ENCODE measurements at places on chromosomes 11 and 22. TPM values are rescaled to one million over a fixed set of nuclear protein-coding genes. Genes with fewer than 3 reads are reported as not detected.
A peak's percentile ranks its signal among the peaks of the same experiment; 100 is the strongest.

- peak; percentile 14 for DNase-seq
Measured at GRCh38 chr11:123235117-123235655, 40.1 kb upstream of the CLMP start.

DNA sequence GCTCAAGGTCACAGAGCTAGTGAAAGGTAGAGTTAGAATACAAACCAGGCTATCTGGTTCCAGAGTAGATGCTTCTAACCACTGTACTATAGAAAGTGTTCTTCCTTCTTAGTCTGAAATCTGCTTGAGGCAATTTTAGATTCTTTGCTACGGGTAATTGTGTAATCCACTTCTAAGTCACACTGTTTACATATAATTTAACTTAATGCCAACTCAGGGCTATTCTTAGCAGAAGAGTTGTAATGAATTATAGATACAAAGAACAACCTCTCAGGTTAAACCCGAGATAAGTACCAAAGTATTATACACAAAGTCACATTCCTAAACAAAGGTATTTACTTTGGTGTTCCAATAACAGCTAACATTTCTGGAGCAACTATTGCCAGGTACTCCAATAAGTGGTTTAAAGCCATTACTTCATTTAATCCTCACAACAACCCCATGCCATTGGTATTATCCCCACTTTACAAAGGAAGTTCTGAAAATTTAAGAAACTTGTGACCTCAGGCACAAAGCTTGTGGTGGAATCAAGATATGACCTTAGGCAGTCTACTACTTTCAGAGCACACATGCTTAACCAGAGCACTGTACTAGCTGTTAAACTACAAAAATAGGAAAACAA lies 31.1 kb upstream of the DDI1 start:
- no peak for DNase-seq

HEPN1 gene
- not detected for total RNA-seq

DCHS1 gene
- 40.4 TPM for total RNA-seq

GRCh38 chr22:24323695-24324094 lies 53.1 kb downstream of the SPECC1L start:
- DNase-seq, result no peak

KCNQ1OT1 gene
- 2.3 TPM for total RNA-seq

- no peak for DNase-seq
Measured at GRCh38 chr22:43731988-43732387, 80.1 kb downstream of the EFCAB6 start.

TMPRSS6 gene
- not detected for total RNA-seq

CD3D gene
- not detected for total RNA-seq

DNA sequence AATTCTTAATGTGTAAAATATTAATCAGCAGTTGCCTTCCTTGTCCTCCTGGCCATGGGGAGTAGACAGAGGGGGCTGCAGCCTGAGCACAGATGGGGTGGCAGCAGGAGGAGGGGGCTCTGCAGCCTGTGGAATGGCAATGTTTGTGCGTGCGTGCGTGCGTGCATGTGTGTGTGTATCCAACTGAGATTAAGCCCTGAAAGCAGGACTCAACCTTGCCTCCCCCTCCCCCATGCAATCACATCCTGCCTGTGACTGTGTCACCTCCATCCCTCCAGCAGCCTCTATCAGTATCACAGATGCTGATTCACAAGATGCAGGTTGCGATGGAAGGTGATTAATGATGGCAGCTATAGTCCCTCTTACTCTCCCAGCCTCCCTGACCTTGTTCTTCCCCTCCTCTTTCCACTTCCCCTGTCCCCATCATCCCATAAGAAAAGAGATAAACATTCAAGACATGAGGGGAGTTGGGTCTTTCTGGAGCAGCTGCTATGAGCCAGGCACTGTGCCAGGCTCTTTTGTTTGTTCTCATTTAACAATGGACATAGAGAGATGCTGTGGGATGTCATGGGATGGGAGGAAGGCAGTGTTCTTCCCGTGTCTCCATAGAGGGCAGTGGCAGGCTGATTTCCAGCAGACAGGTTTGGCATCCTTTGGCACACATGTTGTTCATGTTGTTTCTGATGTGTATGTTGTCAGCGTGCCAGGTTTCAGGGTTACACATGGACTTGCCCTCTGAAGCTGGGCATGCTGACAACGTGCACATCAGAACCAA lies 43.8 kb upstream of the NECTIN1 start:
- DNase-seq, result no peak

DNA sequence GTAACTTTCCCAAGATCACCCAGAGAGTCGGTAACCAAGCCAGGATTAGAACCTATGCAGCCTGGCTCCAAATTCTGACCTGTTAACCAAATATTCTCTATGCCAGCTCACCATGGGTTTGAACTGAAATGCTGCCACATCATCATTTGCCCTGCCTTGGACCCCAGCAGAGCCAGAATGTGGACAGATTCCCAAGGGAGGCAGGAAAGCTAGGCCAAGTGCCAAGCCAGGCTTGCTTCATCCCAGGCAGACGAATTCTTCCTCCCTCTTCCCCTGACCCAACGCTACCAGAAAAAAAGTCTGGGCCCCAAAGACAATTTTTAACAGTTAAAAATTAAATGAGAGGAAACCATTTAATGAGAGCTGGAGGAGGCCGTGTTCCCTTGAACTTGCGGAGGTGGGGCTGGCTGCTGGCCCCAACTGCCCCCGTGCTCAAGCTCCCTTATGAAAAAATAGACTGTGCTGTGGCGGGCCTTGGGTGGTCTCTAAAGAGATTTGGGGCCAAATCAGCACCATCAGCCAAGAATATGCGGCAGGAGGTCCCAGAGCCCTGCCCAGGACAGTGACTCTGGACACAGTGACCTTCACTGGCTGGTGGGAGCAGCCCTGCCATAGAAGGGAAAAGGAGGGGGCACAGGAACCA lies 184.1 kb upstream of the SYT13 start:
- no peak for DNase-seq

GAL3ST3 gene
- total RNA-seq, result 9.7 TPM

DNA sequence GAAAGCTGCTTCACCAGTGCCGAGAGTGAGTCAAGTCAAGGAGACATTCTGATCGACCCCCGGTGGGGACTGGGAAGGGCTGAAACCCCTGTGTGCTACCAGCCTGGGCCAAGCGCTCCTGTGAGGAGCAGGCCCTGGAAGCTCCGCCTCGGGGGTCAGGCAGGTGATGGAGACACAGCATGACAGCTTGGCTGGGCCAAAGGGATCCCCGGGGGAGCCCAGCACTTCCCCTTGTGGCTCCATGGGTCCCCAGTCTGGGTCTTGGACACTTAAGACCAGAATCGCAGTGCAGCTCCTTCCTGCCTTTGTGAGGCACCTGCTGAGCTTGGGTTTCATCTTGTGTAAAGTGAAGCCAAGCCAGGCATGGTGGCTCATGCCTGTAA lies 89.2 kb downstream of the MORC2 start:
- DNase-seq, result no peak

TEAD1 gene
- 84.1 TPM for total RNA-seq

DNA sequence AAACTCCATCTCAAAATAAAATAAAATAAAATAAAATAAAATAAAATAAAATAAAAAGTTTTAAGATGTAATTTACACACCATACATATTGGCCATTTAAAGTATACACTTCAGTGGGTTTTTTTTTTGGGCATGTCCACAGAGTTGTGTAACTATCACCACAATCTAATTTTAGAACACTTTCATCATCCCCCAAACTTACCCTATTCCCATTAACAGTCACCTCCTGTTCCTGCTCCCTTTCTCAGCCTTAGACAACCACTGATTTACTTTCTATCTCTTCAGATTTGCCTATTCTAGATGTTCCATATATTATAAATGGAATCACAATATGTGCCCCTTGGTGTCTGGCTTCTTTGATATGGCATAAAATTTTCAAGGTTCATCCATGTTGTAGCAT lies 4.6 kb upstream of the ACER3 start:
- no peak for DNase-seq

DNA sequence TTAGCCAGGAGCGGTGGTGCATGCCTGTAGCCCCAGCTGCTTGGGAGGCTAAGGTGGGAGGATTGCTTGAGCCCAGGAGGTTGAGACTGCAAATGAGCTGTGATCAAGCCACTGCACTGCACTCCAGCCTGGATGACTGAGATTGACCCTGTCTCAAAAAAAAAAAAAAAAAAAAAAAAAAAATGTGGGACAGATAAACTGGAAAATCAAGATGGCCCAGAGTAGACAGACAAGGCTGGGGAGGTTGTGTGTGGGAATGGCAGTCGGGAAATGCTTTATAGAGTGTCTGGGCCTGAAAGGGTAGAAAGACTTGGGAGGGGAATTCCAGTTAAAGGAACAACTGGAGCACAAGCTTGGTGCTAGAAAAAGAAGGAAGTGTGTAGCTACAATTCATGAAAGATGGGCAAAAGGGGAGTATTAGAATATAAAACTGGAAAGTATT lies 18.2 kb upstream of the WDR74 start:
- no peak for DNase-seq

DNA sequence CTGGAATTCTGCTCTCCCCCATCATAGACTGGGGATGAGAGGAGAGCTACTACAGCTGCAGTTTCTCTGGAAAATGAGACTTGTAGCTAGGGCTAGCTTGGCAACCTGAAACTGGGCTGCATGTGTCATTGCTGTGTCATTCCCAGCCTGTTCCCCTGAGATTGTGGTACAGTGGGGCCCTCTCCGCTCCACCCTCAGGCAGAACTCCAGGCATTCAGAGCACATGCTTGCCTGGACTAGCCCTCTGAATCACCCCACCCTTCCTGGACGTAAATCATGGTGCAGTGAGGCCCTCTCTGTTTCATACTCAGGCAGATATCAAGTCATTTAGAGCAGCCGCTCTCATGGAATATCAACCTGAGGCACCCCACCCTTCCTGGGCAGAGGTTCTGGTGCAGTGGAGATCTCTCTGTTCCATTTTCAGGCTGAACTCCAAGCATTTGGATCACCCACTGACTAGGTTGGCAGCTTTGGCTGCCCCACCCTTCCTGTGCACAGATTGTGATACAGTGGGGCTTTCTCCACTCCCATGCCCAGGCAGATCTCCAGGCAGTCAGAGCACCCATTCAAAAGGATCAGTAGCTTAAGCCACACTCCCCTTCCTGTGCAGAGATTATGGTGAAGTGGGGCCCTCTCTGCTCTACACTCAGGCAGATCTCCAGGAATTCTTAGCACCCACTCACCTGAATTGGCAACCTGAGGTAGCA lies 274.4 kb downstream of the C11orf87 start:
- no peak for DNase-seq

ST14 gene
- total RNA-seq, result 0.30 TPM

- no peak for DNase-seq
Measured at GRCh38 chr11:116035977-116036376, 531.8 kb upstream of the CADM1 start.

OR10D3 gene
- total RNA-seq, result not detected

DNA sequence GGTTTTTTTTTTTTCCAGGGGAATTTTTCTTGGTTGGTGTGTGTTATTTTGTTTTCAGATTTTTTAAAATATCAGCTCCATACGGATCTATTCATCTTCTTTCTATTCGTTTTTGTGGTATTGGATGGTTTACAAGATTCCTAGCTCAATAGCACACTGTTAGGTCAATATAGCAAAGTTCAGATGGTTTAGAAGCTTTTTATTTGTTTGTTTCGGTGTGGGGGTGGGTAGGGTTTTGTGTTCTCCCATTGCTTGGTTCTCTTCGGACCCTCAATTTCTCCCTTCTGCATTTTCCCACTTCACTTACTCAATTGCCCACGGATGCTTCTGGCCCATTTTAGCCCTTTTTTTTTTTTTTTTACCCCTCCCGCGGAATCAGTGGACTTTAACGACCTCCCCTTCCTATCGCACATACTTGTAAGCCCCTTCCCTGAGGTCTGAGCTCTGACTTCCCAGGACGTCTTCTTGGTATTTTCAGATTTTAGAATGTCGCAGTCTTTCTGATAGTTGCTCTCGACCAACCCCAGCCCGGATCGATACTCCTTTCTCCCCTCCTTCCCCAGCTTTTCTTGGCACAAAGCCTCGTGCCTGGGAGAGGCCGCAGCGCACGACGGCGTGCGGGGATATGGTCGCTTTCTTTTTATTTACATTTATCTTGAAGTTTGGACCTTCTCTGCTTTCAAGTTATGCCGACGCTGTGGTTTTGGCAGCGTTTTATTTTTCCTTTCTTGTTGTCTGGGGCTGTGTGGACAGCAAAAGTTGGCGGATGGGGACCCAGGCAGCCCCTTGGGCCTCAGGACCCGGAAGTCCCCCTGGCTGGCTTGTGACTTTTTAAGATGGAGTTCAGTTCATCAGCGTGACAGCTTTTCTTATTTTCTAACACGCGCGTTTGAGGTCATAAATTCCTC lies 4.4 kb upstream of the SPDYC start:
- no peak for DNase-seq

DNA sequence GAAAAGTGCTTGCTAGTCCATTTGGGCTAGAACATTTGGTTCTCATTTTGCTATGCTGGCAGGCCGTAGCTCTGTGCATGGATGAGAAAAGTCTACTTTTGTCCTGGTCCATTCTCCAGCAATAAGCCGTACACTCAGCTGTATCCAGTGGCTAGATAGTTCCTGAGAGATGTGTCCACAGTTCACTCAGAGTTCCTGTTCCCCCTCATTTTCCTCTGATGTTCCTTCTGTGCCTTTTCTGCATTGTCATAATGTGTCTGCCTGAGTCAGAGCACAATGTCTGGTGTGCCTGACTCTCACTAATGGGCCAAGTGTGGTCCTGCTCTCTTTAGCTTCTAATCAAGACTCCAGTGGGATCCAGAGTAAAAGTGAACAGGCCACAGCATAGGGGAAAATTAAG lies 215.7 kb upstream of the CTSC start:
- no peak for DNase-seq

- no peak for DNase-seq
Measured at GRCh38 chr11:122127020-122127419, 11.0 kb upstream of the BLID start.

- no peak for DNase-seq
Measured at GRCh38 chr22:45831394-45831793, 145.6 kb downstream of the WNT7B start.

RAG2 gene
- total RNA-seq, result not detected

GGTLC2 gene
- not detected for total RNA-seq

Data from neural crest cell (in vitro differentiated cells).